CD4-positive, alpha-beta T cell treated with Interleukin-17A for 1 hour (primary cell): ENCODE measurements at places on chromosomes 1 and 21.
A peak's percentile ranks its signal among the peaks of the same experiment; 100 is the strongest.

DNA sequence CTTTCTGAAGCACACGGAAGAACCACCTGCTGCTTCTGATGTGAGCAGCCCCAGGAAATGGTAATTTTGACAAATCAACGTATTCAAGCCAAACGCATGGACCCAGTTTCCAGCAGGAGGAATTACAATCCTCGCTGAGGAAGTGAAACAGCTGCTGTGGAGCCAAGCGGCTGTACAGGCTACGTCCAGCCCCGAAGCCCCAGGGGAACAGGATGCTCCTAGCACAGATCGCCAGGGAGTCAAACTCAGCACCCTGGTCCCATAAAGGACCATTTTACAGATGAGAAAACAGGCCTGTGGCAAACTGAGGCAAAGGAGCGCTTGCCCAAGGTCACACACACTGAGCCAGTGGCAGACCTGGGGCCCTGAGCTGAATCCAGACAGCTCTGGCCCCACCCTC lies 108.0 kb downstream of the PTPRU start:
- DNase-seq, result no peak

GRCh38 chr1:233448109-233448689 lies 120.7 kb downstream of the MAP3K21 start:
- DNase-seq, result no peak

- DNase-seq, result no peak
Observed at GRCh38 chr1:2383576-2383975, 7.8 kb downstream of the MORN1 start.

- DNase-seq, result no peak
Observed at GRCh38 chr1:33294071-33295010, 26.6 kb downstream of the A3GALT2 start.

- DNase-seq, result peak; percentile 47
Observed at GRCh38 chr1:114510274-114511031, 550 bp downstream of the TRIM33 start.

DNA sequence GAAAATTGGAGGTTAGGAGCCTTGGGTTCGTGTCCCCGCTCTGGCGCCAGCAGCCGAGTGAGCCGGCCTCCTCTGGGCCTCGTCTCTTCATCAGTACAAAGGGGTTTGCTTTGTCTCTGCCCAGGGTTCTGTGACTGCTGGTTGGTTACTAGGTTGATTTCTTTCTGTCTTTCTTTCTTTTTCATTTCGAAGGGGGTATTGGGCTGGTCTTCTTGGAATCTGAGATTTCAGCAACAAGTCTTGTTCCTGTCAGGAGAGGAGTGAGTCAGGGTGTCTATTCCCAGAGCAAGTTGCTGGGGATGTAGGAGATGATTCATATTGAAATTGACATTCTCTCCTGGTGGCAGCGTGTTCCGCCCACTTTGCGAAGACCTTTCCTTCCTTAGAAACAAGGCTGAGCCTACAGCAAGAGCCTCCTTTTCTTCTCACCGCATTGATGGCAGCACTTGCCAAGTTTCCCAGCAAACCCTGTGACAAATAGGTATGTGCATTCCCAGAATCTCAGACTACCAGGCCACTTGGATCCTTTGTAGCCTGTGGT lies 79.2 kb downstream of the MAN1C1 start:
- DNase-seq, result no peak

DNA sequence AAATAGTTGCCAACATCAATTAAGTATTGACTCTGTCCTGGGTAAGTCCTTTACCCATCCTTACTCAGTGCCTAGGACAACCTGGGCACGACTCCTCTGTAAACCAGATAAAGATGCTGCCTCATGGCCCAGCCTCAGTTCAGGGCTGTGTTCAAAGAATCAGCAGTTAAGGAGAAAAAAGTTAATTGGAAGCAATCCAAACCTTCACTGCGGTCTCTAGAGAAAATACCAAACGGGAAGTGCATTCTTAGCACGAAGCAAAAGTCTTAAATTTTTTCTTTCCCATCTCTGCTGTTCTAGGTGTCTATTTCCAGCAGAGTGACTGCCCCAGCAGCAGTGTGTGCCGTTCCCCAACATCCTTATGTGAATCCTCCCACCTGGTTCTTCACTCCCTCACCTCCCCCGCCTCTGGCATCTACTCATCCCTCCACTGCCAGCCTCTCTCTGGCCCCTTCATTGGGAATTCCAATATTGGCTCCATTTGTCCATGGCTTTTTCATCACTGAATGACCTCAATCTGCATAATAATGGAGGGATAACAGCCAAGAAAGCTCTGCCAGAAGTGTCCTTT lies 23.2 kb downstream of the KANK4 start:
- DNase-seq, result no peak

- no peak for DNase-seq
Observed at GRCh38 chr1:94676686-94677085, 135.1 kb upstream of the F3 start.

- DNase-seq, result peak; percentile 95
Observed at GRCh38 chr1:207052911-207053769, at the start of gene PFKFB2. Gene PFKFB2 (plus strand): TSS chr1:207053275. CDS start chr1:207054718, 1,443 bp downstream.

DNA sequence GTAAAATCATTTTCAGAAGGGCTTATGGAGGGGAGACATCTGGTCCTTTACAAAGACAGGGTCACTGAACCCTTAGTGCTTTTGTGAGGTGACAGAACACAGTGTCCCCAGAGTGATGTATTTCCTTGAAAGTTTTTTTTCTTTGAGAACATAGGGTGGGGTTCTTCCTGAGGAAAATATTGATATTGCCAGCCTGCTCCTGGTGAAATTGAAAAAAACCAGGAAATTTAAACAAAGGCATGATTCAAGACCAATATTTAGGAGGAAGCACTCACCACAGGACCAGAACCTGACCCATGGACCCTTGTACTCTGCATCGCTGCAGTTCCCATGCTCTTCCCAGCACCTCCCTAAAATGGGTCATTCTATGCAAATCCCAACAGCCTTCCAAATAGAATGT lies 63.7 kb downstream of the ST6GALNAC3 start:
- DNase-seq, result no peak

- no peak for DNase-seq
Observed at GRCh38 chr1:116330846-116331245, 42.2 kb upstream of the ATP1A1 start.

DNA sequence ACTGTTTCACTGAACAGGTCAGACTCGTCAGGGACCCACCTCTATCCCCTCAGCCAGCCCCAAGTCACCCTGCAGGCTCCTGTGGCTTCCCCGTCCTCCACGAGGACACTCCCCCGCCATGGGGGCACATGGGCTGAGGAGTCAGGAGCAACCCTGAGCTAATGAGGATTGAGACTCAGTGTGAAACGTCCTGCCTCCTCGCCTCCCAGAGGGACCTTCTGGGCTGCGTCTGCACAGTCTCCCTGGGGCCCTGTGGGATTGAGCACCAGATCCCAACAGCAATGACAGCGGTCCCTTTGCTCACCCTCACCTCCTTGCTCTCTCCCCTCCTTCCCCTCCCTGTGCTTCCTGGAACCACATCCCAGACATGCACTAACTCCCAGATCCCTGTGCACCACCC lies 18.9 kb upstream of the SLC25A33 start:
- no peak for DNase-seq

DNA sequence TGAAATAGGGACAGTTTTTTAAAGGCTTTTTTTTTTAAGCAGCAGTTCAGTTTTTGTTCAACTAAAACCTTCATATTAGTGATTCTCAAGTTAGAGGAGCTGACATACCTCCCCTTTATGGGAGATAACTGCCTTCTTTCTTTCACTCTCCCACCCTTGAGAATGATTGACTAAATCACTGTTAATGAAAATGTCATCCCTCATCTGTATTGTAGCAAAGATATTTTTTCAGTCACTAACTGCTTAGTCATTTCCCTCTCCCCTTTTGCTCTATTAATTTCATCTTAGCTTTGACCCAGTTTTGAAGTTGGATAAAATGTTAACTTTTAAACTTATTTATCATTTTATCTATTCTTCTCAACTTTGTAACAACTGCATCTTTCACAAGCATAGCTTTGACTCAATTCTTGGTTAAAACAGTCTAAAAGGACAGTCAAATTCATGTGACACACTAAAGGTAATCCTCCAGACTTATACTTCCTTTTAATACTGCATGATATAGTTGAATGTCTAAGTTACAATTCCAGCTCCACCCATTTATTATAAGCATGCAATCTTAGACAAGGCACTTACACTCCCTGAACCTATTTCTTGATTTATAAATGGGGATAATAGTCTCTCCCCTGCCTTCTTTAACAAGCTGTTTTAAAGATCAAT lies 17.1 kb downstream of the CAPZA1 start:
- no peak for DNase-seq

- DNase-seq, result no peak
Observed at GRCh38 chr1:174748586-174748985, 251.2 kb upstream of the CACYBP start.

- no peak for DNase-seq
Observed at GRCh38 chr1:4310396-4310923, 343.9 kb upstream of the AJAP1 start.

GRCh38 chr1:218425647-218426342 lies 80.7 kb downstream of the TGFB2 start:
- no peak for DNase-seq

DNA sequence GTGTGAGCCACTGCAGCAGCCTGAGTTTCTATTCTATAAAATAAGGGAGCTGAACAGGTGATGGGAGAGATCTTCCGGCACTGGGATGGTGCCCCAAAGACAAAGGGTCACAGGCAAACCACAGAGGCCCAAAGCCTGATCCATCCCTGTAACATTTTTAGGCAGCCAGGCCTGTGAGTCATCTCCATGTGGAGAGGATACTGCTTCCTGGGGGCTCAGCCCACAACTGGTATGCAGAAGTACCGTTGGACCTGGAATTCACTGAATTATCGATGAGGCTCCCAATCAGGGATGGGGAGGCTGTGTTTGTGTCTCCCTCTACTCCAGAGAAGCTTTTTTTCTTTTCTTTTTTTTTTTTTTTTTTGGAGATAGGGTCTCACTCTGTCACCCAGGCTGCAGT lies 48.8 kb upstream of the WASF2 start:
- no peak for DNase-seq

- DNase-seq, result no peak
Observed at GRCh38 chr1:154989195-154989860, 4.1 kb upstream of the LENEP start.

DNA sequence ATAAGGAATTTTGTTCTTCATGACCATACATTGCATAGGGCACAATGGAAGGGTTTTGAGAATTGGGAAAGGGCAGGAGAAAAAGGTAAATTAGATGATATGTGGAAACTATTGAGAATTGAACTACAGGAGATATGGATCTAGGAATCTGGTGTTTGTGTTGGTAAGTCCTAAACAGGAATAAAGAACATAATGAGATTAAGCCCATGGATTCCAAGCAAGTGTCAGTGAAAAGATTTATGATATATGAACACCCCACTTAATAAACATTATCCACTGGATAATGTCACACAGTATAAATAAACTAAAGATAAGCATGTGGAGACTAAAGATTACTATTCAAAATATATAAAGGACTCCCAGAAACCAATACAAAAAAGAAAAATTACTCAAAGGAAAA lies 98.2 kb downstream of the TNFSF18 start:
- DNase-seq, result no peak

GRCh38 chr1:175364424-175365076 lies 172.0 kb upstream of the KIAA0040 start:
- DNase-seq, result no peak

DNA sequence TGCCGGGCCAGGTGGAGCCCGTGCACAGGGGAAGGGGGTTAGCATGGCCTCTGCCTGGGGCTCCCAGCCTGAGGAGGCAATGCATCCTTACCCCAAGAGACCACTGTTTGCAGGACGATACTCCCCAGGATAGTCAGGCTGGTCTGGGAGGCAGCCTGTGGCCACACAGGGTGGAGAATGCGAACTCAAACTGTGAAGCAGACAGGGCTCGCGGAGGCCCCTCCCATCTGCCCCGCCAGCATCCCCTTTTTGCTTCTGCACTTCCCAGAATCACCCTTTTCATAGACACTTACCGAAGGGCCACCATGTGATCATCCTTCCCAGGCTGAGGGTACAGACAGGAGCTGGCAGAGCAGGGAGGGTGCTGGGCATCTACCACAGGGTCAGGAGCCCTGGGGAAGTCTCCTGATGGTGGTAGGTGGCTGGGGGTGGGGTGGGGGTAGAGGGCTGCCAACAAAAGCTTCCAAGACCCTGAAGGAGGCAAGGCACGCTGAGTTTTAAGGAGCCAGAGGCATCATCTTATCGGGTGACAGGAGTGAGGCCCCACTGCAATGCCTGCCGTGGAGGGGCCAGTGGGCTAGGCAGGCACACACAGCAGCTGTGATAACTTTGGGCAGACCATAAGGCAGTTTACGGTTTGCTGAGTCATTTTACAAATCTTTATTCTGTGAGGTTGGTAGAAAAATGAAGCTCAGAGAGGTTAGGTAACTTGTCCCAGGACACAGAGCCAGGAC lies 31.3 kb upstream of the BTG2 start:
- DNase-seq, result no peak

- DNase-seq, result no peak
Observed at GRCh38 chr1:173661763-173662162, 7.9 kb downstream of the ANKRD45 start.

DNA sequence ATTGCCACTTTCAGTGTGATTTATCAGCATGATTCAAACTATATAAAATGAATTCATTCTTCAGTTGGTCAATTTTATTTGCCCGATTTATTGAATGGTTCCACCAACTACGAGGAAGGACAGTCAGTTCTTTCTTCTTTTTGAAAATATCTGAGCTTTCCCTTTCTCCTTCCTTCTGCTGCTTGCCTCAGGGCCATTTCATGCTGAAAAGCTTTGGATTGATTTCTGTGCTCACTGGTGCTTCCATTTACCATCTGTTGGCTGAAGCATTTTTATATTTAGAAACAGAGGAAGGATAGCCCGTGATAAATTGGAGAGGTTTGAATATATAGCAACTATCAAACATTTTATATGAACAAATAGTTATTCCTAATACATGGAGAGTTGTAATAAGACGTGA lies 68.9 kb upstream of the ADAMTS5 start:
- no peak for DNase-seq

- DNase-seq, result peak; percentile 16
Observed at GRCh38 chr1:90045853-90046563, 51.1 kb downstream of the ZNF326 start.

DNA sequence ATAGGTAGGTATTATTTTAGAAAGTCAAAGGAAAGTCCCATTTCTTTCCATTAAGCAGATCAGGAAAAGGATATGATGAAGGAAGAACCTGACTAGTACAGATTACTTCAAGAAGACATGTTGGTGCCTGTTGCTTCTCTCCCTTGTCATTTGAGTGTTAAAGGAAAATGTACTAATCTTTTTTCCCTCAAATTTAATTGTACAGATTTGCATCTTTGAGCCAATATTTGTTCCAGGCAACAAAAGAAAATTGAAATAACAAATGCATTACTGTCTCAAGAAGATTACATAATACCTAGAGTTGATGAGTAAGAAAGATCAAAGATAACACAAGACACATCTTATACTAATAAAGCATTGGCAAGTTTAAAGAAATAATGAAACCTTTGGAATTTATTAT lies 566.9 kb upstream of the ZP4 start:
- DNase-seq, result no peak

GRCh38 chr1:45395051-45395450 lies 54.8 kb upstream of the MUTYH start:
- no peak for DNase-seq

- no peak for DNase-seq
Observed at GRCh38 chr1:43774359-43774758, 67.0 kb downstream of the ST3GAL3 start.

- no peak for DNase-seq
Observed at GRCh38 chr1:31591425-31592093, 15.2 kb downstream of the TINAGL1 start.
